ENCODE measurements at places on chromosomes 2 and 18. TPM values are rescaled to one million over a fixed set of nuclear protein-coding genes. Genes with fewer than 3 reads are reported as not detected.

DNA sequence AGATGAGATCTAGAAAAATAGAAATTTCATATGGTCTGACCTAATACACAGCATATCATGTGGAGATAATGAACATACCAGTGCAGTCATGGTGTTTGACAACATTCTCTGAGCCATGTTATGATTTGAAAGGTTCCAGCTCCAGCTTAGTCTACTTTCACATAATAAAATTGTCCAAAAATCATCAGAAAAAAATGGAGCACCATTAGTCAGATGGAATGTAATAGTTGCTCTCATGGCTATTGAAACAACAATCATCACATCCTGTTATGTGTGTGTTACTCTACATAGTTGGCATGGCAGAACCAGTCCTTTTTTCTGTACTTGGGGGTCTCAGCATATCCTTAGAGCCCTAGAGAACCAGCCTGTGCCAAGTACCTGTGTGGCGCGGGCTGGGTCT lies 678.9 kb upstream of the FANCL start:
- DNase-seq: no peak

- no peak for DNase-seq
Observed at GRCh38 chr2:16049406-16049805, 109.1 kb downstream of the MYCN start.

- no peak for DNase-seq
Observed at GRCh38 chr2:98538280-98539041, 69.9 kb downstream of the COA5 start.

DNA sequence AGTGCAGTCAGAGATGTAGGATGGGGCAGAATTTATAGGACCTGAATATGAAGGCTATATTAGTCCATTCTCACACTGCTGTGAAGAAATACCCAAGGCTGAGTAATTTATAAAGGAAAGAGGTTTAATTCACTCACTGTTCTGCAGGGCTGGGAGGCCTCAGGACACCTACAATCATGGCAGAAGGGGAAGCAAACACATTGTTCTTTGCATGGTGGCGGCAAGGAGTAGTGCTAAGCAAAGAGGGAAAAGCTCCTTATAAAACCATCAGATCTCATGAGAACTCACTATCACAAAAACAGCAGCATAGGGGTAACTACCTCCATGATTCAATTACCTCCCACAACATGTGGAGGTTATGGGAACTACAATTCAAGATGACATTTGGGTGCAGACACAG lies 76.8 kb upstream of the MSTN start:
- DNase-seq: no peak

- DNase-seq: no peak
Observed at GRCh38 chr18:31931886-31932240, 11.1 kb downstream of the TRAPPC8 start.

DNA sequence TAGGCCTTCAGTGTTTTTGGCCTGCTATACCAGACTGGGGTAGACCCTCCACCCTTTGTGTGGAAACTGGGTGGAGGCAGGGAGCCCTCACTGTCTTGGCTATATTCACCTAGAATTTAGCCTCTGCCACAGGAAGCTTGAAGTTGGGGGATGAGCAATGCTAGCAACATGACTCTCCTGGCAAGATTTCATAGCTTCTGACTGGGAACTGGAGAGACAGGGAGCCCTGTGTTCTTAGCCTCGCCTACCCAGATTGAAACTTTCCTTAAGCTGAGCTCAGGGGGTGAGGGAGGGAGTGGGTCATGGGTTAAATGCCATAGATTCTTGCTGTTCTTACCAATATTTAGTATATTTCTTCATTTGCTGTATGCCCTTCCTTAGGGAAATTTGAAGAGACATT lies 46.8 kb upstream of the FAM98A start:
- DNase-seq: no peak

- DNase-seq: no peak
Observed at GRCh38 chr2:226655871-226656270, 143.7 kb downstream of the IRS1 start.

DNA sequence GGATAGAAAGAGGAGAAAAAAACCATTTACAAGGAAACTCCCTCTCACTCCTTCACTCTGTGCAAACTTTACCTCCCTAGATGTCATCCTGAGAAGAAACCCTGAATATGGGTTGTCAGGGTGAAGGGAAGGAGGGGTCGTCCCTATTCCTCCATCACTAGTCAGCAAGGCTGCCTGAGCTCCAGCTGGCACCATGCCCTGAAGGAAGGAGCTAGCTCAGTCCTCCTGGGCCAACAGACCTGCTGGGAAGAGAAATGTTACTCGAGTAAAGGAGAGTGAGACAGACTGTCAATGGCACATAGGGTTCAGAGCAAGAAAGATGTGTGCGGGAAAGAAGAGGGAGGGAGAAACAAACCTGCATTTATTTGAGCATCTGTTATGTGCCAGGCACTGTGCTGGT lies 18.3 kb upstream of the EPAS1 start:
- no peak for DNase-seq

GRCh38 chr18:58768293-58768974 lies 96.2 kb upstream of the ZNF532 start:
- peak; percentile 59 for DNase-seq

DNA sequence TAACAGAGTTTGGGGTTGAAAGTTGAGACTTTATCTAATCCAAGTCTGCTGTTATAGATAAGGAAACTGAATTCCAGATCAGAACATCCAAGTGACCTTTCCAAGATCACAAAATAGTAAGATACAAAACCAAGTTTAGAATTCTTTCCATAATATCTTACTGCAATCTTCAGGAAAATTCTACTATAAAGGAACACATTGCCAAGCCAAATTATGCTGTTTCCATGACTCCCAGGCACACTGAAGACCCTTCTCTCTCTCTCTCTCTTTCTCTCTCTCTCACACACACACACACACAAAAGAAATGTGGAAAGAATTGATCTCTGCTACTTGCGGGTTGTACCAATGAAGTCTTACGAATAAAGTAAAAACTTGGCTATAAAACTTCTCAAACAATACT lies 398.4 kb downstream of the METTL4 start:
- no peak for DNase-seq

DNA sequence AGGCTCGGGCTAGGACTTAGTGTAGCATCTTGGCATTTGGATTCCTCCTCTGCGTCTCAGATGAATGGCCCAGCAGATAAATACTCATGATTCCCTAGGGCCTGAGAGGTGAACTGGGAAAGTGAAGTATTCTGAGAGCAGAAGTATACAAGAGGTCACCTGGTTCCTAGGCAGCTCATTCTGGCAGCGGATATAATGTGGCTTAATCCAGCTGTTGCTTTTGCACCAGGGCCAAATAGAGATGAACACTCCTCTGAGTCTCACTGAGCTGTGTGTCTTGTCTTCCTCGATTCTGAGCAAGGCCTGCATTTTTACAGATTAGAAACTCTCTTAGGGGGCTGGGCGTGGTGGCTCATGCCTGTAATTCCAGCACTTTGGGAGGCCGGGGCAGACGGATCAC lies 196.1 kb downstream of the SLC4A3 start:
- no peak for DNase-seq

DNA sequence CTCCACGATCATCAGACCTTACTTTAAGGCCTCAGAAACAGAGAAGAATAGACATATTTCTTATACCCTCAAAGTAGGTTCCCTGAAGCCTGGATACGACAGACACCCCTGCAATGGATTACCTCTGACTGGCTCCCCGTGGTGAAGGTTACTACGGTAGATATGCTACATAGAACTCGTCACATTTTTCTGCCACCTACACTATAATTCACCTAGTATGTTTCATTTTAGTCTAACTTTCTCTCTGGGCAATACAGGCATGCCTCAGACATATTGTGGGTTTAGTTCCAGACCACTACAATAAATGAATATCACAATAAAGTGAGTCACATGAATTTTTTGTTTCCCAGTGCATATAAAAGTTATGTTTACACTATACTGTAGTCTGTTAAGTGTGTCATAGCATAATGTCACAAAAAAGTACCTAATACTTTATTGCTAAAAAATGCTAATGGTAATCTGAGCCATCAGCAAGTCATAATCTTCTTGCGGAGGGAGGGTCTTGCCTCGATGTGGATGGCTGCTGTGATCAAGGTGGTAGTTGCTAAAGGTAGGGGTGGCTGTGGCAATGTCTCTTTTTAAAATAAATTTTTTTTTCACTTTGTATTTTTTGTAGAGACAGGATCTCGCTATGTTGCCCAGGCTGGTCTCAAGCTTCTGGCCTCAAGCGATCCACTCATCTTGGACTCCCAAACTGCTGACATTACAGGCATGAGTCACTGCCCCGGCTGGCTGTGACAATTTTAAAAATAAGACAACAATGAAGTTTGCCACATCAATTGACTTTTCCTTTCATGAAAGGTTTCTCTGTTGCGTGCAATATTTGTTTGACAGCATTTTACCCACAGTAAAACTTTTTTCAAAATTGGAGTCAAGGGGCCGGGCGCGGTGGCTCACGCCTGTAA lies 64.6 kb downstream of the TGIF1 start:
- DNase-seq: no peak

DNA sequence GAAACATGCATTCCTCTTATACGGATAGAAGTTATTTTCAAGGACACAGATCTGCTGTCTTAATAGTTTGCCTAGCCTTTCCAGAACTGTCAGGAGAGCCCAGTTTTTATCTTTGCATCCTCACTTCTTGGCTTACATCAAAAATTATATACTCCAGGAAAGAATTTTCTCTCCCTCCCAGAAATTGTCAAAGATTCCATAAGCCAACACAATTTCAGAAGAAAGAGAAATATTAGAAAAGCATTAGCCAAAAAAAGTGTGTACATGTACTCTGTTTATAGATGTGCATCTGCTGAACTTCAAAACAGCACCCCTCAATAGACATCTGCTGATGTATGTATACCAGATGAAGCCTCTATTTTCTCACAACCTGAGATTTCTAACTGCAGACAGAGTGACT lies 210.4 kb downstream of the METTL4 start:
- no peak for DNase-seq

Gene CYP27A1
- 22.7 TPM for polyA plus RNA-seq

Gene L3MBTL4
- polyA plus RNA-seq: 5.2 TPM

Gene PPP1R1C
- 2.6 TPM for polyA plus RNA-seq

Gene EVX2
- not detected for polyA plus RNA-seq

Gene RBM44
- polyA plus RNA-seq: 0.94 TPM

Gene ZAP70
- 2.0 TPM for polyA plus RNA-seq

Gene ZNF804A
- 0.05 TPM for polyA plus RNA-seq

Gene RAD51AP2
- 0.38 TPM for polyA plus RNA-seq

Gene RRM2
- polyA plus RNA-seq: 79.7 TPM

Gene TMEFF2
- 1.1 TPM for polyA plus RNA-seq

Gene REG1B
- not detected for polyA plus RNA-seq
